COR-L47 (cell line): ENCODE measurements at places on chromosomes 3 and 15.
A peak's percentile ranks its signal among the peaks of the same experiment; 100 is the strongest.

DNA sequence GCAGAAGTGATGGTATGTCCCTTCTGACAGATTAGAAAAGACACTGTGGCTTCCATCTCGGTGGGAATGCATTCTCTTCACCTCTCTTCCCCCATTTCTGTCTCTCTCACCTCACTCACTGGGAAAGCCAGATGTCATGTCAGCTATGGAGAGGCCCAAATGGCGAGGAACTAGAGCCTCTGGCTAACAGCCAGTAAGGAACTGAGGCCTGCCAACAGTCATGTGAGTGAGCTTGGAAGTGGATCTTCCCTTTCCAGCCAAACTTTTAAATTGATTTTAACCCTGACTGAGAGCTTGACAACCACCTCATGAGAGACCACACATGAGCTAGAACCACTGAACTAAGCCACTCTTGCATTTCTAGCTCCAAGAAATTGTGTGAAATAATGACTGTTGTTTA is 35.2 kb upstream of the CDAN1 start:
- DNase-seq, result no peak

- DNase-seq, result no peak
These were observed 11.6 kb upstream of the PLOD2 start for GRCh38 chr3:146172586-146172985.

- peak; percentile 68 for DNase-seq
These were observed 56.0 kb downstream of the KBTBD12 start for GRCh38 chr3:127970966-127971592.

DNA sequence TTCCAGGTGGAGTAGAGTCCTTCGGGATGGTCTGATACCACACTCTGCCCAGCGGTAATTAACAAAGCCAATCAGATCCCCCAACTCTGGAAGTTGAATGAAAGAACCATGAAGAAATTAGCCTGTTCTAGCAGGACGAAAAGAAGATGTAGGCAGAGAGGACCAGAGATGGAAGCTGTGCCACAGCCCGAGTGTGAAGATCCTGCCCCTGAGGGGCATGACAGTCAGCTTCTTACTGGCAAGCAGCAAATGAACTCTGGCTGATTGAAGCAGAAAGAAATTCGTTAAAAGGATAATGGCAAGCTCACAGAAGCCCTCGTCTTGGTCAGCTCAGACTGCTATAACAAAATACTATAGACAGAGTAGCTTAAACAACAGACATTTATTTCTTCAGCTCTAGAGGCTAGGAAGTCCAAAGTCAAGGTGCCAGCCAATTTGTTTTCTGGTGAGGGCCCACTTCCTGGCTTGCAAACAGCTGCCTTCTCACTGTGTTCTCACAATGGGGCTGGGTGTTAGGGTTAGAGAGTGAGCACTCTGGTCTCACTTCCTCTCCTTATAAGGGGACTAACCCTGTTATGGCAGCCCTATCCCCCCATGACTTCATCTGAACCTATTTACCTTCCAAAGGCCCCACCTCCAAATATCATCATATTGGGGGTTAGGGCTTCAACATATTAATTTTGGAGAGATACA is 307.1 kb downstream of the VPS13C start:
- no peak for DNase-seq

DNA sequence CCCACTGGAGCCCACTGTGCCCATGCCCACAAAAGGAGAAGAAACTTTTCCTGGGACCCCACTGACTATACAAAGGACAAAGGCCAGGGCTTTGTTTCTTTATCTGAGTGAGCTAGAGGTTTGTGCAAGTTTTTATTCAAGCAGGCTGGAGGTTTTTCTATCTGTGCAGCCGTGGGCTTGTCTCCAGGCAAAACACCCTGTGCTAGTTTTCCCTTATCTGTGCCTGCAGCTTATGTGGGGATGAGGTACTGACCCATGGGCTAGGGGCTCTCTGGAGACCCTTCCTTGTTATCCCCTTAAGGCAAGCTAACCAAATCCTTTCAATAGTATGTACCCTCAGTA is 545.5 kb downstream of the ZPLD1 start:
- DNase-seq, result no peak

- no peak for DNase-seq
These were observed 28.9 kb upstream of the SNRPA1 start for GRCh38 chr15:101323793-101324523.

DNA sequence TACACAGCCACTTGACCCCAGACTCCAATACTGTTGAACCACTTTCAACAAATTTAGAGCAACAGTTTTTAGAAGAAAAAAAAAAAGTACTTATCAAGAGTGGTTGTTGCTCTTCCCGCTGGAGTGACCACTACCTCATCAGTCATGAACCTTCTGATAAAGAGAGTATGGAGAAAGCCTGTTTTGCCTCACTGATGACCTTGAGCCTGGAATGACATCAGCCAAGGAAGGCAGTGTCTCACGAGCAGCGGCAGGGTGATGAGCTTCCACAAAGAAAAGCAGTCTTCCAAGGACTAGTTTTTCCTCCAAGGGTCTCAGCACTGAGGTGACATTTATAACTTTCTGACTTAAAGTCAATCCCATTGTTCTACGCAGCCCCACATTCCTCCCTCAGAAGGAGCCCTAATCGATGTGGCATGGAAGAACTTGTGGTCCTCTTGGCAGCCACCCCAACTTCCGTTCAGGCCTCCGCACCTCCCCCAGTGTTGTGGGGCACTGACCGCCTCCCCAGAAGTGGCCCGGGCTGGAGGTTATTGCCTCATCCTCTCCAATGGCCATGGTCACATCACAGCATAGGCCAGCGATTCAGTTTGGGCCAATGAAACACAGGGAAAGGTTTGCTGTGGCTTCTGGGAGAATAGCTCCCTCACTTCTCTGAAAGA is 1.8 kb upstream of the CYP11A1 start:
- DNase-seq, result no peak

DNA sequence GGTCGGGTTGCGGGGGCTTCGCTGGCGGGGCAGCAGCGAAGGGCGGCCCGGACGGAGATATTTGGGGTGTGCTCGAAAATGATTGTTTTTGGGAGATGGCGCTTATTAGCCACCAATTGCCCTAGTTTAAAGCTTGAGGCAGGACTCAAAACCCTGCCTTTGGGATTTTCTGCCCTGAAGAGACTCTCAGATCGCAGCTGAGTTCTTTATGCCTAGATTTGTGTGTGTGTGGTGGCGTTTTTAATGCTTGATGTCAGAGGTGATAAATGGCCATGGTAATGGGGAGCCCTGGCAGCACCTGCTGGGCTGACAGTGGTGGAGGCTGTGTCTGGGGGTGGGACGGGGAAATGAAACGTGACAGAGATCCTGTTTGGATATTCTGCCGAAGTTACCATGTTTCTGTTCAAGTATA is 604 bp downstream of the KCTD6 start:
- no peak for DNase-seq

DNA sequence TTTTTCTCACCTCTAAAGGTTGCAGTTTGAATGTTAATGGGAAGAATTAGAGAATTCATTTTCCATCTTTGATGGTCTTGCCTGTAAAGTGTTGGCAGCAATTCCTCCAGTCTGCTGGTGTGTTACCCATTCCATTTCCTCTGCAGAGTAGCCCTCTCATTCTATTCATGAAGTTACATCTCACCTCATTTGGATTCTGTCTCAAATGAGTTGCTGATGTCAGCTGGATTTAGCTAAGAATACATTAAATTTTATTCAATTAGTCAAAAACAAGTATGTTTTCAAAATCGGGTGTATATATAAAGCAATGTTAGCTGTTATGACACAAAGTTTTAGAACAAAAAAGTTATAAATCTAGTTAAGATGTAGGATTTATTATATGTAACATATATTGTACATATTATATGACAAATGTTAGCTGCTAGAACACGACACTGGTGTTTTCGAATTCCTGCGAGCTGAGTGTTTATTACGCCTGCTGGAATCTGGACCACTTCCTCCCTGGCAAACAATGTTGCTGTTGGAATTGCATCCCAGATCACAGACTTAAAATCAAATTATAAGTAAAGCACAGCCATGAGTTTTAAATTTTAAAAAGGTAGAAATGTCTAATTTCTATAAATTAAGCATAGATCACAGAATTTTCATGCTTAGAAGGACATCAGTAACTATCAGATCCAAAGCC is 516.2 kb downstream of the OCA2 start:
- no peak for DNase-seq

- DNase-seq, result no peak
These were observed 59.1 kb downstream of the SUMF1 start for GRCh38 chr3:4407941-4408340.

DNA sequence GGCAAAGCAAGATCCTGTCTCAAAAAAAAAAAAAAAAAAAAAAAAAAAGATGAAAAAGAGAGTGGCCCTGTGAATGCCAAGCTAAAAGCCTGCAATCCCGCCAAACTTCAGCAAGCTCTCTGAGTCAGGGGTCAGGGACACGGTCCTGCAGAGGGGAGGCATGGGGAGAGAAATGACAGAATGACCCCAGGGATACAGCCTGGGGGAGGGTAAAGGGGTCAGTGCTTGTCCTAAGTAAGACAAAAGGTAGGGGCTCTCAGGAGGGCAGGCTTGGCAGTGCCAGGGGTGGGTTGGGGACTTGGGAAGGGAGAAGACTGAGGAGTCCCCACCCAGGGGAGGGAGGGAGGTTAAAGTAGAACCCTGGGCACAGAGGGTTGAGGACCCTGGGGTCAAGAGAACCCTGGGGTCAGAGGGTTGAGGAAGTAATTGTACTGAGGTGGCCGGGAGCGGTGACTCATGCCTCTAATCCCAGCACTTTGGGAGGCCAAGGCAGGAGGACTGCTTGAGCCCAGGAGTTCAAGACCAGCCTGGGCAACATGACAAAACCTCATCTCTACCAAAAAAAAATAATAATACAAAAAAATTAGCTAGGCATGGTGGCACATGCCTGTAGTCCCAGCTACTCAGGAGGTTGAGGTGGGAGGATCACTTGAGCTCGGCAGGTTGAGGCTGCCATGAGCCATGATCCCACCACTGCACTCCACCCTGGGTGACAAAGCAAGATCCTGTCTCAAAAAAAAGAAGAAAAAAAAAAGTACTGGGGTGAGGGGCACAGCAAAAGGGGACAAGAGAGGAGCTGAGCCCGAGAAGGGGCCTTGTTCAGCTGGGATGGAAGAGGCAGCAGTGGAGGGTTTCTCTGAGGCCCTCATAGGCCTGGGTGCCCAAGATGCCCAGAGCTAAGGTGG is 5.2 kb upstream of the SEMA3B start:
- no peak for DNase-seq

DNA sequence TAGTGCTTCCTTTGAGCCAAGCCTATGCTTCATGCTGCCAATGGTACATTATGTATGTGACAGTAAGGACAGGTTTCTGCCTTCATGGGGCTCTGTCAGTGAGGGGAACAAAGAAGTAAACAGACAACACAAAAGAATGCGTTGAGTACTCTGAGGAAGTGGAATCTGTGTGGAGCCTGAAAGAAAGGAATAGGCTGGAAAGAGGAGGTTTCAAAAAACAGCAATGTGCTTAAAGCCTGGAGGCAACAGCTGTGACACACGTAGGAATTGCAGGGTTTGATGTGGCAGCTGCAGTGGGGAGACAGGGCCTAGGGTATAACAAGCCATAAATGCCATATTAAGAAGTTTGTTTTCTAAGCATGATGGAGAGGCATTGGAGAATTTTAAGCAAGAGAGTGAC is 316.7 kb downstream of the CLSTN2 start:
- no peak for DNase-seq

DNA sequence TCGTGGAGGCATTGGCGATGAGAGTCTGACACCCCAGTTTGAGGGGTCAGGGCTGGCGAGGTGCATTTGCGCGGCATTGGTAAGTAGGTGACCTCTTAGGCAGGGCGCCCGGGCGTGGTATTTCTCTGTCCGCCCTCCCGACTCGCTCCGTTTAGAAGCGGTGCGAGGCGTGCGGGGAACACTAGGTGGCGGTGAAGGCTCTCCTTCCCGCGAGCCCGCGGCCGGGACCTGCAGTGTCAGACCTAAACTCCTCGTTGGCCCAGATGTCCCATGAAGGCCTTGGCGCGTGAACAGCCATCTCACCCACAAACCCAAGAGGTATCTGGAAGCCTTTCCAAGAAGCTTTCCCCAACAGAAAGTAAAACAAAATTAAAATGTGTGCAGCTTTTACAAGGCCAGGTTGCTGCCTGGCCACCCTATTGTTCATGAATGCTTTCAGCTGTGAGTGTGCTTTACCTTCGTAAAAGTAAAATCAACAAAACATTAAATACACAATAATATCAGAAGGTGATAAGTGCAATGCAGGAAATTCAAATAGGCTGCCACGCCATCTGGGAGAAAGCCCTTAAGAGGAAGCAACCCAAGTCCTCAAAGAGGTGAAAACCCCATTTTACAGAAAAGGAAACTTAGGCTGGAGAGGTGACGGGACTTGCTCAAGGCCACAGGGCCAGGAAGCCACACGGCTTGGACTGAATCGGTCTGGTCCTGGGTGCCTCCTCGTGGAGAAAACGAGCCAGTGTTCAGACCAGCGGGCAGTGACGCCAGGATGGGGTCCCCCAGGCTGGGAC is 120.3 kb downstream of the ETFA start:
- peak; percentile 61 for DNase-seq

DNA sequence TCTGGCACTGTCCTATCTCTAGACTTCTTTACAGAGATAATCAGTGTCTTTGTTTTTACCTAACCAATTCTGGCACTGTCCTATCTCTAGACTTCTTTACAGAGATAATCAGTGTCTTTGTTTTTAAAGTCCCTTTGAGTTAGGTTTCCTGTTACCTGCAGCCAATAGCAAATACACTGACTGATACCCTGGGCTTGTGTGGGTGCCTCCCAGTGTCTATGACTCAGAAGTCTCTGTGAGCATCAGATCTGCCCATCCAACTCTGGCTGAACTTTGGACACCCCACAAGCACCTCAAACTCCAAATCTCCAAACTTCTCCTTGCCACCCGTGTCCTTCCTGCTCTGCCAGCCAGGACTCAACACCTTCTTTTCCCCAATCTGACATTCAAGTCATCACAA is 30.4 kb downstream of the SLC41A3 start:
- no peak for DNase-seq

DNA sequence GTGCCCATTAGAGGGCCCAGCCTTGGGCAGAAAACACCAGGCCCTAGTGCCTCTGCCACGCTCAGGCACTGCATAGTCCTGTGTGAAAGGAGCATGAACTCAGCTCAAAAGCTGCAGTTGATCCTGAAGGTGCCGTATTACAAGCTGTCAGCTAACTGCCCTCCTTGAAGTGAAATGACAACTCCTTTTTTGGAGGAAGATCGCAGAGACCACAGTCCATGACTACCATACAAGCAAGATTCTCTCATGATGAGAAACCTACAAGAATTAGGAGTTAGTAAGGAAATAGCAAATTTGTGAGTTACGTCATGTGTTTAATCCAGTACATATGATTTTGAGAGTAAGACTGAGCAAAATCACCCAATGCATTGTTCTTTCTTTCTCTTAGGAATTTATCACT is 513.9 kb upstream of the NR2F2 start:
- no peak for DNase-seq

- DNase-seq, result no peak
These were observed 6.9 kb downstream of the CRBN start for GRCh38 chr3:3172627-3173026.

GRCh38 chr15:36977659-36978058 is 122.7 kb downstream of the MEIS2 start:
- no peak for DNase-seq

GRCh38 chr15:64246364-64247189 is 83.8 kb upstream of the PPIB start:
- peak; percentile 3 for DNase-seq

- no peak for DNase-seq
These were observed 7.4 kb downstream of the SPICE1 start for GRCh38 chr3:113507501-113508067.
